D721Med (cell line): ENCODE measurements at places on chromosomes 3 and 15.

GRCh38 chr15:68289621-68290352 lies 12.2 kb downstream of the FEM1B start:
- DNase-seq, result no peak

GRCh38 chr15:47876986-47877385 lies 159.7 kb downstream of the SEMA6D start:
- no peak for DNase-seq

DNA sequence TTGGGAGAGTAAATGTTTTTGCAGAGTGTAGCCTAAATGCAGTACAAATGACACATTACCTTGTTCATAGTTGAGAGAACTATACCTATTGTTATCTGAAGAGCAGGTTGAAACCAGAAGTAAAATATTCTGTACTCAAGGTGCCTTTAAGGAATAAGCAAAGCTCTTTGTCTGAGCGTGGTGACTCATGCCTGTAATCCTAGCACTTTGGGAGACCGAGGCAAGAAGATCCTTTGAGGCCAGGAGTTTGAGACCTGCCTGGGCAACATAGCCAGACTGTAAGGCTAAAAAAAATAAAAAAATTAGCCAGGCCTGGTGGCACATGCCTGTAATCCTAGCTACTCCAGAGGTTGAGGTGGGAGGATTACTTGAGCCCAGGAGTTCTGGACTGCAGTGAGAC lies 2.2 kb upstream of the RNF13 start:
- no peak for DNase-seq

DNA sequence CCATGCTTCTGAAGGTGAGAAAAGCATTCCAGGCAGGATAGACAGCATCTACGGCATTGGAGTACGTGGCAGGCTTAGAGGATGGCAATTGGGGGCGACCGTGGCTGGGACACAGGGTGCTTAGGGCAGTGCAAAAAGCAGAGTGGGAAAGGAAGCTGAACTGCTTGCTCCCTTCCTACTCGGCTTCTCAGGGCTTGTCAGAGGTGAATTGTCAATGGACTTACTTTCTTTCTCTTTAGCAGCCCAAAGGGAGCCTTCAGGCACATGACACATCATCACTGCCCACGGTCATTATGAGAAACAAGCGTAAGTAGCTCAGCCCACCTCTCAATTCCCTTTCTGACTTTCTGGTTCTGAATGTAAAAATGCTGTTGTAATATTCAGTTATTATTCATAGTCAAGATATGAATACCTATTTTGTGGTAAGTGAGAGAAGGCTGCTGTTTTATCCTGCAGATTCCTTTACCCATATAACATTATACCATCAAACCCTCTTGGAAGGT lies 84.3 kb downstream of the KLHL25 start:
- no peak for DNase-seq

DNA sequence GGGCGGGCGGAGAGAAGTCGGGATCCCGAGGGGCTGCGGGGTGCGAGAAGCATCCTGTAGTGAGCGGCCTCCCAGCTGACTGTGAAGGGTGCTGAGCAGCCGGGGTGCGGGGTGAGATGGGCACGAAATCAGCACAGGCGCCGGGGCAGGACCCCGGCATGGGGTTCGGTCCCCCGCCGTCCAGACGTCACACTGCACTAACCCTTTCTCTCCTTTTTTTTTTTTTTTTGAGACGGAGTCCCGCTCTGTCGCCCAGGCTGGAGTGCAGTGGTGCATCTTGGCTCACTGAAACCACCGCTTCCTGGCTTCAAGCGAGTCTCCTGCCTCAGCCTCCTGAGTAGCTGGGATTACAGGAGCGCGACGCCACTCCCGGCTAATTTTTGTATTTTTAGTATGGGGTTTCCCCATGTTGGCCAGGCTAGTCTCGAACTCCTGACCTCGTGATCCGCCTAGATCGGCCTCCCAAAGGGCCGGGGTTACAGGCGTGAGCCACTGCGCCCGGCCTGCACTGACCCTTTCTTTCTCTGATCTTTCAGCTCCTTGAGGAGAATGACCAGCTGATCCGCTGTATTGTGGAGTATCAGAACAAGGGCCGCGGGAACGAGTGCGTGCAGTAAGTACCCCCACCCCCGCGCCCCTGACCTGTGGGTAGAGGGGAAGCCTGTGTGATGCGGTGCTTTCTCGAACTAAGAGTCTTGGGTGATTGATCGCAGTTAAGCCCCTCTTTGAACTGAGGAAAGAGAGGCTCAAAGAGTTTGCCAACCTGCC lies 513 bp downstream of the SS18L2 start:
- no peak for DNase-seq

DNA sequence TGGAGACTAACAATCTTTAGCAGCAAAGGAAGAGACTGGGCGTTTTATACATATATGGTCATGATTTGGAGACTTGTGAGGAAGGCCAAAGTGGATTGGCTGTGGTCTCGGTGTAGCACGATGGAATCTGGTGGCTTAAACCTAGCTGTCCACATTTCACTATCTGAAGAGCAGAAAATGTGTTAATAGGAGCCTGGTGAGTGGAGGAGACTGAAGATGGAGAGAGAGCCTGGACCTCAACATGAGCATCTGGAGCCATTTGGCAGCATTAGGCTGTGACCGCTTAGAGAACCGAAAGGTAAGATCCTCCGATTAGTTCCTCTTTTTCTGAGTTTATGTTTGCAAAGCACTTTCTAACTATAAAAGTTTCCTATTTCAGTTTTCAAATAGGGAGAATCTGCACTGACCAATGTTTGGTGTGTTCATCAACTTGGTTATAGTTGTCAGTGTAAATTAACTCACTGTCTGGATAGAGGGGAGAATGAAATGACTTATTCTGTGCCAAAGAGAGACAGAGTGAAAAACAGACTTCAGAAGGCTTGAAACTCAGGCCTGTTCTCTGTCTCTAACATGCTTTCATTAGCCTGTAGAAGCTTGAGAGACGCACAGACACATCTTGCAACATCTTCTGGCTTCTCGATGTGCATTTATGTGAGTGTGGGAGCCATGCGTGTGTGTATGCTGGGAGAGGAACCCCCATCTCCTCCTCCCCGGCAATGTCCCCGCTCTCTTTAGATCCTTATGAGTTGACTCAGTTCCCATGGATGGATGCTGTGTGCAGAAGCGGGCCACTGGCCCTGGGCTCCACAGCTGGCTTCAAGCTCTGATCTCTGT lies 244.7 kb upstream of the TBL1XR1 start:
- no peak for DNase-seq

- no peak for DNase-seq
Observed at GRCh38 chr3:14517601-14518431, 22.3 kb downstream of the GRIP2 start.

- no peak for DNase-seq
Observed at GRCh38 chr3:66372681-66373350, 128.0 kb downstream of the LRIG1 start.

DNA sequence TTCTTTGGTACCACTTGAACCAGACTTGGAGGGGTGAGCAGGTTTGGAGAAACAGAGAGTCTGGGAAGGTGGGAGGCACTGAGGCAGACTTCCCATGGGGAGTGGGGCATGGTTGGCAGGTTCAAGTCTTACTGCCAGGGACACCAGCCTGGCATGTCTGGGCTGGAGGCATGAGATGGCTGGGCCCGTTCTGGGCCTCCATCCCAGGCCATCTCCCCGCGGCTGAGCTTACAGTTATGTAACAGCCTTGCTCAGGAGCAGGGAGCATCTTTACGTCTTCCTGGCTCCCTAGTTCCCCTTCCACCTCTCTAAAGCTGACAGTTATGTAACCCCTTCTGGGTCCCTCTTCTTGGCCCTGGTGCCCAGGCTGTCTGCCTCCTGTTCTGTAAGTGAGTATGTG lies 12.4 kb downstream of the VIPR1 start:
- DNase-seq, result no peak

GRCh38 chr3:184594371-184595001 lies 32.9 kb downstream of the EPHB3 start:
- DNase-seq, result no peak

DNA sequence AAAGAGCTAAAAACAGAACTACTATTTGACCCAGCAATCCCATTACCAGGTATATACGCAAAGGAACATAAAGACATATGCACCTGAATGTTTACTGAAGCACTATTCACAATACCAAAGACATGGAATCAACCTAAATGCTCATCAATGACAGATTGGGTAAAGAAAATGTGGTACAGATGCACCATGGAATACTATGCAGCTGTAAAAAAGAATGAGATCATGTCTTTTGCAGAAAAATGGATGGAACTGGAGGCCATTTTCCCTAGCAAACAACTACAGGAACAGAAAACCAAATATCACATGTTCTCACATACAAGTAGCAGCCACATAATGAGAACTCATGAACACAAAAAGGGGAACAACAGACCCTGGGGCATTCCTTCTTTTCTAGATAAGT lies 208.9 kb upstream of the LRRFIP2 start:
- no peak for DNase-seq

GRCh38 chr15:33975022-33975565 lies 6.8 kb downstream of the CHRM5 start:
- DNase-seq, result no peak

DNA sequence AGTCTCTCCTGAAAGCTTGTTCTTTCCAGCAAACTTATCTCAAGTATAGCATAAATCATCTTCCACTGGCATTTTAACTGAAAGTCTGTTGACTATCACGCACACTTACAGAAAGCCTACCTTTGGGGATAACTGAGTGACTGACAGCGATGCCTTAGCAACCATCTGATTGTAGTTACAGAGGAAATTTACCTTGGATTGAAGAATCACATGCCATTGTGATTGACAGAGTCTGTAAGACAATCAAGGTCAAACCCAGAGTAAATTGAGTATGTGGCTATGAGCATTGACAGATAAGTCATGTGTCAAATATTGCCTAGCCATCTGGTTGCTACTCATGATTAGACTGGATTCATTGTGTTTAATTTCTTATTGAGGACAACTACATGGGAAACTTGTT lies 82.0 kb downstream of the CNTN4 start:
- DNase-seq, result no peak

DNA sequence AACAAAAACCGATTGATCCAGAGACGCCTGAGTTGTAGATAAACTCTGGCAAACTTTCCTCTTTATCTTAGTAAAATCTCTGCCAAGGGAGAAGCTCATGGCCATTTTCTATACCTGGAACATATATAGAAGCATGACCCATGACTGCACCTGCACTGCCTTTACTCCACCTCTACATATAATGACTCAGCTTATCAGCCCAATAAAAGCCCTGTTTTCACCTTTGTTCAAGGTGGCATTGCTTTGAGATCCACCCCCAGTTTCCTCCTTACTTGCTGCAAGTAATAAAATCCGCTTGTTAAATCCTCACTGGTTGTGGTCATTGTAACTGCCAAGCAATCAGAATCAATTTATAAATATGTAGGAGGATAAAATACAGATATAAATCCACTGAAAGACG lies 1280.4 kb downstream of the NSUN3 start:
- no peak for DNase-seq

DNA sequence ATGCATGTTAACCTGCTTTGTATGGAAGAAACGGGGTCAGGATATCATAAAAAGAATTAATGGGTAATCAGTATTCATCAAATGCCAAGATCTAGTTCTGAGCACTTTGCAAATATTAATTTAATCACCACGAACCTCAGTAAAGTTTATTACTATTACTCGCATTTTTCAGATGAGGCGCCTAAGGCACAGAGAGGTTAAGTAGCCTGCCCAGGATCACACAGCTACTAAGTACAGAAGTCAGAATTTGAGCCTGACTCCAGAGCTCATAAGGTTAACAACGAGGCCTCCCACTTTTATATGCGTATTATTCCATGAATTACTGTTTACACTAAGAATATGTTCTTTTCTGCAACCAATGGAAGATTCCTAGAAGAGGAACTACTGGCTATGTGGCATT lies 109.6 kb upstream of the KLF13 start:
- no peak for DNase-seq

GRCh38 chr3:126344380-126345041 lies 12.7 kb downstream of the KLF15 start:
- no peak for DNase-seq

DNA sequence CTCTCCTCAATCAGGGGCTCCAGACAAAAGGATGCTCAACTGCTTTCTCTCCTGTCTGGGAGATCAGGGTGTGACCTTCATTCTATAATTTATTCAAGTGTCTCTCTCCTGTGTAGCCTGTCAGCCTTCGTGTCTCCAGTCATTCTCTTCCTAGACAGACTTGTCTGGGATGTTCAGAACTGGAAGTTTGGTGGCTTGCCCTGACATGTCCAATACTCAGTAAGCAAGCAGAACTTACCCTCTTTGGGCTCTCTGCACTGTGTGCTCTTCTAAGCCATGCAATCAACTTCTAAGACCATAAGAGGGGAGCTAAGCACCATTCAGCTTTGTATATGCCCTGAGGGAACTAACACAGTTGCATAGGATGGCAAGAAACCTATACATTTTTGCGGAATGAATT lies 14.1 kb downstream of the ACKR2 start:
- DNase-seq, result no peak

DNA sequence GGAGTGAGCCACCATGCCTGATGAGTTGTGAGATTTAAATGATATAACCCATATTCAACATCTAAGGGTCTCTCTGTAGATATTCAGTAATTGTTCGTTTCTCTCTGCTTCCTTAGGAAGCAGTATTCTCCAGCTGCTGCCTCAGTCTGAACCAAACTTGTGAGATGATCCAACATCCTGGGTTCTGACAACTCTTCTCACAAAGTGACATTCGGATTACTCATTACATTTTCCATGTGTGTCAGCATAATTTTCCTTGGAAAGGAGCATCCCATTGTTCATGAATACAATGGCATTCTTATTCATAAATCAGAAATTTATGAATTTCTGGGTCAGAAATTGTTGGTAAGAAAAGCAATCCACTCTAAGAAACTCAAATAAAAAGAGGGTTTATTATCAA lies 15.0 kb upstream of the SEC22A start:
- DNase-seq, result no peak

DNA sequence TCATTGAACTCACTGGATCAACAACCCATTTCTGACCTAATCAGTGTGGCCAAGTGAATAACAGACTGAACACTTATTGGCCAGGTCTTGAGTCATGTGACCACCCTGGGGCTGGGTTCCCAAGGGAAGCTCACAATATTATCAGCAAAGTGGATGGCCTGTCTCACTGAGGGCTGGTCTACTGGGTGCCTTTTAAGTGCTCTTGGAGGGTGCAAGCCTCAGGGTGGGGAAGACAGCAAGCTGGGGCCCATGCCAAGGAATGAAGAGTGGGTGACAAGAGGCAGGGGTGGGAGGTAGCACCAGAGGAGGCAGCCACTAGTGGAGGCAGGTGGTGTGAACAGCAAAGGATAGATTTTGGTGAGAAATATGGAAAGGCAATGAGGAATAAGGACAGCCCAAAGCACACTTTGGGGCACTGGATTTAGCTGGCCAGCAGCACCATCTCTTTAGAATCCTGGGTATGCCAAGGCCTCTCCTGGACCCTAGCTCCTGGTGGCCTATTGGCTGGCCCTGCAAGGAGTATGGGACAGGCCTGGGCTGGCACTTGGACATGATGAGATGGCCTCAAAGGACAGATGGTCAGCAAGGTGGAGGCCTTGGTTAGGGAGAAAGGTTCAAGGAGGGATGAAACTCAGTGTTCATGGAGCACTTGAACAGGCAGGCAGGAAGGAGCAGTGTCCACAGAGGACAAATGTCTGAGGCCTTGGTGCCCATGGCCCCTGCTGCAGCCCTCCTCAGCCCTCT lies 34.2 kb downstream of the HMCES start:
- no peak for DNase-seq
